ENCODE measurements at places on chromosomes 6 and 20.

- no peak for DNase-seq
These were observed 31.5 kb upstream of the LTV1 start for GRCh38 chr6:143811501-143812157.

- no peak for DNase-seq
These were observed at the start of gene SNPH for GRCh38 chr20:1266167-1266973. Gene SNPH, plus strand, starts transcription at chr20:1266294. Its CDS starts 29,946 bp downstream, at chr20:1296240.

- no peak for DNase-seq
These were observed 23.9 kb downstream of the PSMG4 start for GRCh38 chr6:3282476-3283236.

DNA sequence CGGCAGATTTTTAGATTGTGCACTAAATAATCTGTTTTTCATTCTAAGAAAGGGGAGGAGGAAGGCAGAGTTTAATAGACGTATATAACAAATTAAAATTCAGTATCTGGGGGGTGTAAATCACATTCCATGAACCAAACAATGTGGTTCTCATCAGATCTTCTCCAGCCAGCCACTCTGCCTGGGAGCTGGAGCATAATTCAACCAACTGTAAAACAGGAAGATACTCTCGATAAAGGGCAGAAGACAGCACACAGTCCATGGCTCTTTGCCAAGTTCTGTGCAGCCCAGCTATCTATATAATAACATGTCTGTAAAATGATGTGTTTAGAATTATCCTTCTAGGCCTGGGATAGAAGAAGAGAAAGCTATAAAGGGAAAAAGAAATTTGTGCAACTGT, 289.9 kb upstream of the ZFP64 start:
- no peak for DNase-seq

GRCh38 chr6:98848539-98849242, 14.3 kb downstream of the POU3F2 start:
- no peak for DNase-seq

Measured in omental fat pad (tissue), 4 donors.